ENCODE measurements at places on chromosomes 2 and 18.

GRCh38 chr2:171522052-171522787, at the start of gene CYBRD1:
Gene CYBRD1 (plus strand): TSS chr2:171522474. CDS start chr2:171522546, 72 bp downstream.
- DNase-seq, result no peak

DNA sequence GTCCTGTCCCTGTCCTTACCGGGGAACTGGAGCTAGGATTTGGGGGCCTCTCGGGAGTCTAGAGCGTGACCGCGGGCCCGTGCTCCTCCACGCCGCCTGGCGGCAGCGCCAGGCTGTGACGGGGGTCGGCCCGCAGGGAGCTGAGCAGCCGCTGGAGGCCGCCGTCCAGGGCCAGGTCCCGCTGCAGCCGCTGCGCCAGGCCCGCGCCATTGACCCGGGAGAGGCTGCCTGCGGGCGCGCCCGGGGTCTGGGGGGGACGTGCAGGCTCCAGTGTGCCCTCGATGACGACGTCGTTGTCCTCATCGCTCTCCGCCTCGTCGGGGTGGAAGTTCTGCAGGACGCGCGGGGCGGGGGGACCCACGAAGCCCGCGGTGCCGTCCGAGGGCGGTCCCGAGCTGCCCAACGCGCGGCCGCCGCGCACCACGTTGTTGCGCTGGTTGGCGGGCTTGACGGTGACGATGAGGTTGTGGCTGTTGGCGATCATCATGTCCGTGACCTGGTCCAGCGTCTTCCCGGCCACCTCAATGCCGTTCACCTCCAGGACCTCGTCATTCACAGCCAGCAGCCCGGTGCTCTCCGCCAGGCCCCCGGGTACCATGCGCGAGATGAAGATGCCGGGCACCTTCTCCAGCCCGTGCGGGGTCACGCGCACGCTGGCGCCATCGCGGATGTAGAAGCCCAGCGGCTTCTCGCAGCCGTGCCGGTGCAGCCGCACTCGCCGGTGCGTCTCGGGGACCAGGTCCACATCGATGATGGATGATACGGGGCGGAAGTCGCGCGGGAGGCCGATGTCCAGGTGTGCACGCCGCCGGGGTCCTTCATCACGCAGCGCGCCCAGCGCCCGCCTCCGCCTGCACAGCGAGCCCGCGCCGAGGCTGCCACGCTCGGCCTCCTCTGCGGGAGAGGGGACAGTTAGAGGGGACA, 50.9 kb downstream of the ADNP2 start:
- DNase-seq, result no peak

DNA sequence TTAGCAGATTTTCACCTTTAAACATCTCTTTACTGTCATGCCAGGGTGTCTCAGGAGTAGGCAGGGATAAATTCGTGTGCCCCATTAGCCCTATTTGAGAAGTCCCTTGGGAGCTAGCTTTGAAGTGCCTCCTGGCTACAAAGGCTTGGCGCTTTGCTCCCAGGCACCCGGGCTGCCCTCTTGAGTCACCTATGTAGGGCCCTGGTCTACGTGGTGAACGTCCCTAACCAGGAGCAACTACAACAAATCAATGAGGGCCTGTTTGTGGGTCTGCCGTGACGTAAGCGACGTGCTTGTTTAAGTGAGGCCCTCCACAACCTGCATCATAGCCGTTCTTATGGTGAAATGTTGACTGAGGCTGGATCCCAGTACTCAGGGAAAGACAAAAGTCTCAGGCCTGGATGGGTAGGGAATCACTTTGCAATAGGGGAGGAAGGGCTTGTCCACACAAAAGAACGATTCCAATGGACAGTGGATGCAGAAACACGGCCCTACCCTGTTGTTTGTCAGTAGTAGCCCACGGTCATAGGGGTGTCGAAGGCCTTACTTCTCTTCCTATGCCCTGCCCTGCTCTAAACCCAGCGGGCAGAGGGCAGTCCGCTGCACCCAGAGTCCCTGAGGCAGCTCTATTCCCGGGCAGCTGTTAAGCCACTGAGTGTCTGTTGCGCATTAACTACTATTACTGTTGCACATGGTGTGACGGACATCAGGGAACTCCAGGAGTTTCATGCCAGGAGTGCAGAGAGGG, 93.9 kb downstream of the INHBB start:
- DNase-seq, result no peak

- no peak for DNase-seq
Observed at GRCh38 chr2:174246944-174247381, 1.4 kb downstream of the OLA1 start.

GRCh38 chr2:10709290-10709939, 12.0 kb upstream of the ATP6V1C2 start:
- no peak for DNase-seq

DNA sequence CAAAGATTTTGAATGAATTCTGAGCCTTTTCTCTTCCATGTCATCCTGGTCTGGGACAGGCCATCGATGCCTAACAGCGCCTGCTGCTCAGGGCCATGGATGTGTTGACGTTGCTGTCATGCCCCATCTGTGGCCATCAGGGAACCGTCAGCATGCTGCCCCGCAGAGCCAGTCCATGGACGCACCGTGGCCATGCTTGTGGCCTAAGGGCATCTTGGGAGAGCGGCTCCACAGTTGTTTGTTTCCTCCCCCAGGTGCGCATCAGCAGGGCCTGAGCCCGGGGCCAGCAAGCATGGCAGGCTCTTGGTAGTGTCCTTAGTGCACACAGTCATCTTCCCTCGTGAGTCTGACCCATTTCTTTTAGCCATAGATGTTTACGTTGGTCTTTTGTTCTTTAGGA, 142.7 kb downstream of the VAPA start:
- DNase-seq, result no peak

DNA sequence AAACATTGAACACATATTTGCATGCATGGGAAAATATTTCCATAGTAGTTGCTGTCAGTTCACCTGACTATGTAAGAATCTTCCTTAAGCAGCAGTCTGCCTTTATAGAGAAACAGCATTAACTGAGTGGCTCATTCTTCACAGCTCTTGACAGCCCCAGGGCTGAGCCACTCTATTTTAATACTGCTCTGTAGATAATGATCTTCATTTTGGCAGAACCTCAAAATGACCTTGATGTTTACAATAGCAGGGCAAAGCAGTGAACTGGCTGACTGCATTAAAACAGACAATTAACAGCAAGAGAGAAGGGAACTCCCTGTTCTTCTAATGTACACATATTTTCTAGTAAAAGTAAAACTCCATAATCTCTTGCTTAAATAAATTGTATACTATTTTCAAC, 580.6 kb upstream of the SOX11 start:
- DNase-seq, result no peak

Data from activated T-cell treated with anti-CD3 and anti-CD28 coated beads for 1 hour (primary cell).